ENCODE measurements at places on chromosomes 4 and X. TPM values are rescaled to one million over a fixed set of nuclear protein-coding genes. Genes with fewer than 3 reads are reported as not detected.

The INTS6L gene
- total RNA-seq = 4.4 TPM

The GAGE12H gene
- total RNA-seq = not detected

The JADE3 gene
- 5.0 TPM for total RNA-seq

The RPS6KA6 gene
- 4.0 TPM for total RNA-seq

The PRDM8 gene
- total RNA-seq = 5.0 TPM

The MAGEA2B gene
- not detected for total RNA-seq

The SMIM43 gene
- total RNA-seq = 0.72 TPM

The GAGE2A gene
- not detected for total RNA-seq

The RIPPLY1 gene
- not detected for total RNA-seq

The STK32B gene
- total RNA-seq = 2.7 TPM

The EFHC2 gene
- 2.9 TPM for total RNA-seq

The LDB2 gene
- 21.8 TPM for total RNA-seq

The TET2 gene
- total RNA-seq = 15.0 TPM

The ARHGAP36 gene
- not detected for total RNA-seq

The FAM47A gene
- total RNA-seq = not detected

The PNMA3 gene
- total RNA-seq = not detected

The REELD1 gene
- not detected for total RNA-seq

The ZCCHC18 gene
- total RNA-seq = 1.1 TPM

The SMPX gene
- total RNA-seq = not detected

The IGSF1 gene
- 0.29 TPM for total RNA-seq

The LNX1 gene
- total RNA-seq = 9.8 TPM

All from osteoblast (primary cell).